CD4-positive, alpha-beta T cell treated with Interleukin-6 at 100 ng/mL for 8 hours (primary cell): ENCODE measurements at places on chromosomes 6 and 20.
A peak's percentile ranks its signal among the peaks of the same experiment; 100 is the strongest.

DNA sequence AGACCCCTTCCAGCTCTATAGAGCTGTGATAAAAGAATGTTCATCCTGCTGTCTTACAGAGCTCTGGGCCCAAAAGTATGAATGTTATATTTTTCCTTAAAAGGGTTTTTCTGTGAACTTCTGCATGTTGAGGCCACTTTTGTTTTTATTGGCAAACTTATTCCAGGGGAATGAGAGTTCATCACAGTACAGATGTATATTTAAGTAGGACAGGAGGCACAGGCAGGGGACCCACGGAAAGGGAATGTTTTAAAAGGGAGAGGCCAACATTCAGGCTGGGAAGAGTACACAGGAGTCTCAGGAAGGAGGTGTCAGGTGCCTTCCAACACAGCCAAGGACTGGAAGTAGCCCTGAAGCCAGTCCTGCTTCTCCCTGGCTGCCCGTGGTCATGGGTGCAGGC, 148.4 kb downstream of the EYA2 start:
- no peak for DNase-seq

- DNase-seq = peak; percentile 29
These were observed 719 bp downstream of the SMPD2 start for GRCh38 chr6:109441069-109441816.

DNA sequence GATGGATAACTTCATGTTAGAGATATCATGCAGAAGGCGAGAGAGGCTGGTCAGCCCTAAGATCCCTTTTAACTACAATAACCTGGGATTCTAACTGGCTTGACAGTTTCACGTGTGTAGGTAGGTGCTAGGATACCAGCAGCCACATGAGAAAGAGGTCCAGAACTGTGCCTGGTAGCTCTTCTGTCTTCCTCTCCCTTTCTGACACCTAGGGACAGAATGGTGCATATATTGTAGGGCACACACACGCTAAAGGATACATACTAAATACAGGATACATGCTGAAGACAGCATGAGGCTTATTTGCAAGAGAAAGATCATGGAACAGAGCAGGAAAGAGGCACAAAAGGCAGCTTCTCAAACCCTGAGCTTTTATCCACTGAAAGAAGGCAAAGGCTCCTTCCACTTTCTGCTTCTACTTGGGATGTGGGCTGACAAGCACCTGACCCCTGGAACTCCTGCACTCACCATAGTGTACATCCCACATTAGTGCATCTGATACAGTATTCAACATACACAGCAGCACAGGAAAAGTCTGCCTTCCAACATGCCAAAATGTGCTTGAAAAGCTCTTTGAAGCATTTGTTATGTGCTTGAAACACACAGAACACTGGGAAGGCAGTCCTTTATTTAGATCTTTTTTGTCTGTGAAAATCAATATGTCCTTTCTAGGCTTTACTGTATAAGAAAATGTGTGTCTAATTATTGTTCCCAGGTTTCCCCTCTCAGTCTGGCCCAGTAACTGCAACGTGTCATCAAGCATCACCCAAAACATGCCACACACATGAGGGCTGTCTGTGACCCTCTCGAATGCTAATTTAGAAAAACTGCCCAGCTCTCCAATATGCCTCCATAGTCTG, 3.2 kb downstream of the SLC22A23 start:
- no peak for DNase-seq

DNA sequence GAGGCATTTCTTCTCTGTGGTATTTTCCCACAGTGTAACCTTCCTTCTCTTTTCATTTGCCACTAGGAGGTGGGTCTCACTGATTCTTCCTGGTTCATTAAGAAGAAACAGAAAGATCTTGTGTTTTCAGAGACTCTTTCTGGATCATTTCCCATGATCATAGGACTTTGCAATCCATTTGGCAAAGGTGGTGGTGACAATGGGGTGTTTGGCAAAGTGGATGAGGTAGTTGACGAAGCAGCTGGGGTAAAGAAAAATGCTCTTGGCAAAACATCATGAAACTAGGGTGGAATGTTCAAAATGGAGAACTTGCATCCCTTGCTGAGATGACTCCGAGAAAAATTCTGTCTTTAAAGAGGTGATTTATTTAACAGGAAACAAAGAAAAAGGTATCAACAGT, 50.6 kb downstream of the TRAF3IP2 start:
- no peak for DNase-seq

DNA sequence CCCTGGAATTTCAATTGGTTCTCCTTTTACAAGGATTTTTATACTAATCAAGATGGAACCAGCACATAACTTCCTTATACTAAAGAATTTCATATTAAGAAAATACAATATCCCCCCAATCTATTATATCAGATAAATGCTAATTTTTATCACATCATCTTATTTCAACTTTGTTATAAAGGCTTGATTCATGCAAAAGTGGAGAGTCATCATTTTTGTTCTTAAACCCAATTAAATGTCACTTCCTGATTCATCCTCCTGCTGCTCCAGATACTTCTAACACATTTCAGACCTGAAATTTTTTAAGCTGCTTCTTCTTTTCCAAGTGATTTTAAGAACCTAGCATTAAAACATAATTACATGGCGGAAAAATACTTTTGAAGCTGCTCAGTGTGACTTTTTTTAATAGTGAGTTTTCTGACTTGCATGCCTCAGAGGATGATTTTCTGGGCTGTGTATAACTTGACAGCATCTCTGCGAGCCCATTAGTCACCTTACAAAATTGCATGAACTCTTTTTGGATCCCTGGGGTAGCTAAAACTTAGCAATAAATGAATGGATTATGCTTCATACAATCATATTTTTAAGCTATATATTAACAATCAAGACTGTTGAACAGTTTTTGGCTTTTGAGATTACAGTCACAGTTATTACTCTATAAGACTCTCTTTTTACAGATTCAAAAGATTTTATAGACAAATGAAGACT, 134.1 kb downstream of the ELOVL4 start:
- DNase-seq = no peak

DNA sequence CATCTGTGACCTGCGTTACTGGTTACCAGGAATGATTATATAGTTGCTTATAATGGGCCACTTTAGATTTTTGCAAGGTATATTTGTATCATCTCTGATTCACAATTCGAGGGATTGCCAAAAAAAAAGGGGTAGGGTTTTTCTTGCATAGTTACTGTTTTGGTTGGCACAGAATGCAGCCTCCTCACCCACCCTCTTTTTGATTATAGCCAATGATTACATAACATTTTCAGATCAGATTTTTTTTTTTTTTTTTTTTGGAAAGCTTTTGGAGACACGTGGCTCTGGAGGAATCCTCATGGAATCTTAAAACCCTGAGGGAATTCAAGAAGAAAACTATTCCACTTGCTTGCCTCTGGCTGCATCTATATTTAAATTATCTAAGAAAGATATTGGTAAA, 53.7 kb downstream of the UST start:
- DNase-seq = no peak

- DNase-seq = no peak
These were observed 100.7 kb upstream of the HMGN3 start for GRCh38 chr6:79335133-79335674.

GRCh38 chr20:44587035-44587980, 4.9 kb downstream of the PKIG start:
- no peak for DNase-seq

DNA sequence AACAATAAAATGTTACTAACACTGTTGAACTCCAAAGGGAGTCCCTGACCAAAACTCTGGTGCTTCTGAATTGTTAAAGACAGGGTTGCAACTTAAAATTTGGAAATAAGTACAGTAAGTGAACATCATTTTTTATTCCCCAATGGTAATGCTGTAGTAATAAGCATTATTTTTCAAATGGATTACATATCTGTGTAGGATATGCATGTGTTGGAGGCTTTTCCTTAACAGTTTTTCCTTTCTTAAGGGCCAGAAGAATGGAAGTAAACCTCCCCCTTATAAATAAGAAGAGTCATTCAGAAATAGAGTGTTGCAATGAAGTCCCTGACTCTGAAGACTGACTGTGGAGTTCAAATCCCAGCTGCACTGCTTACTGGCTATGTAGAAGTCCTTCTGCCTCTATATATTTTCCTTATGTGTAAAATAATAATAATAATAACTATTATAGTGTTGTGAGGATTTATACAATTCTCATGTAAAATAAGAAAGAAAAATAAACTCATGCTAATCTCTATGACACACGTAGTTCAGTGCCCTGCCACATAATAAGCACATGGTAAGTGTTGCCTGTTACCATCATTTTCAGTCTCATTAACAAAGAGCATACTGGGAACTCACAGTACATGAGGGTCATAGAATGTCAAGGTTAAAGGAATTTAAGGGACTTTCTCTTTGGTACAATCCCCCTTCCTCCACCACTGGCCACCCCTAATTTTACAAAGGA, 129.8 kb upstream of the SMLR1 start:
- DNase-seq = no peak

GRCh38 chr6:20684474-20684873, 150.2 kb downstream of the CDKAL1 start:
- DNase-seq = no peak

DNA sequence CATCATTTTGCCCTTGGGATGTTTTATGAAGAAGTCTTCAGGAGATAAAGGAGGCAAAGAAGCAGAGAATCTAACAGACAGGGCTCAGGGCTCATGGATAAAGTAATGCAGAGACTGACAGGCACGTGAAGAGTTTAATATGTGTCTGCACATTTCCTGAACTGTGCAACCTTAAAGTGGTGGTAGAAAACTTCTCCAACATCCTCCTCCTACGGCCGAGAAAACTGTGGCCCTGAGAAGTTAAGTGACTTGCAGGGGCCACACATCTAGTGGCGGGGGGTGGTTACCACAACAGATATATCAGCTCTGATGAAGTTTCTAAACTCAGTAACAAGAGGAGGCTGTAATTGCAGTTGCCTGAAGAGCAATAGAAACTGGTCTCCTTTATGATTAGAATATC, 61.0 kb downstream of the SOBP start:
- no peak for DNase-seq
